NCI-H187 treated with DMSO at 0.1 percent for 48 hours (cell line): ENCODE measurements at places on chromosomes 11 and 22.

DNA sequence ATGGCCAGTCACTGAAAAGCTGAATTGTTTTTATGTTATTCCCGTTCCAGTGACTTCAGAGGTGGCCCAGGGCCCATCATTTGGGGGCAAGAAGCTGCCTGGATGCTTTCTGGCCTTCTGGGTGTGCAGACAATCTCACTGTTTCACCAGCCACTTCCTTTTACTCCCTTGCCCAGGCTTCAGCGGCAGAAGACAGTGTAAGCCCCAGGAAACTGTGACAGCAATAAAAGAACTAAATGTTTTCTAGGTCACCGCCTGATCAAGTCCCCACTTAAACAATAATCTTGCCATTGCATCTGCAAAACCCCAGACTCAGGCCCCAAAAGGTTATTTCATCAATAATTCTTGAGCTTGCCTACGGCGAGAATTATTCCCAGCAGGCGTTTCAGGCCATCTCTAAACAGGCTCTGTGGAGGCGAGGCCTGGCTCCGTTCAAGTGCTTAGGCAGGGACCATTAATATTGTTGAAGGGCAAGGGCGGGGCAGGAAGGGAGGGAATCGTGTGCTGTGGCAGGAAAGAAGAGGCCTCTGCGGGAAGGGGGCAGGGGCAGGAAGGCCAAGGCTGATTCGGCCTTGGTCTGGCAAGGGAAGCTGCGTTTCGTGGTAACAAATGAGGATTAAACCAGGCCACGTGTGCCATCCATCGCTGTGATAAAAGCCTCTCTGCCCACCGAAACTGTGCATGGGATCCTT is 252.3 kb downstream of the KIRREL3 start:
- peak; percentile 59 for DNase-seq

DNA sequence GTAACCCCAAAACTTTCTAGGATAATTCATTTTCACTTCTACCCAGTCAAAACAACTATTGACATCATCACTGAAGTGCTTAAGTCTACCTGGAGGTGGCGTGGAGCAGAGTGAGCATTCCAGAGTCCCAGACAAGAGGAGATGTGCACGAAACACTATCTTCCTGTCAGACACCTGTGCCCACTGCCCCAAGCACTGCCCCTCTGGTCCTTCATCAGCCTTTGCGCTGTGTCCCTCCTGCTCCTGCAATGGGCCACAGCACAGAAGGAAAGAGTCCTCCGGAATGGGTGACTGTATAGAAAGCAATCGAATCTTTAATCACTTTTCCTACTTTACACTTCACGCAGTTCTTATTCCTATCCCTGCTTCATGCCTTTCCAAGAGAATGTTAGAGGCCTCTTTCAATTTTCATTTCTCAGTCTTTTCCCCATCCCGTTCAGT is 512 bp upstream of the GRIA4 start:
- DNase-seq: no peak

DNA sequence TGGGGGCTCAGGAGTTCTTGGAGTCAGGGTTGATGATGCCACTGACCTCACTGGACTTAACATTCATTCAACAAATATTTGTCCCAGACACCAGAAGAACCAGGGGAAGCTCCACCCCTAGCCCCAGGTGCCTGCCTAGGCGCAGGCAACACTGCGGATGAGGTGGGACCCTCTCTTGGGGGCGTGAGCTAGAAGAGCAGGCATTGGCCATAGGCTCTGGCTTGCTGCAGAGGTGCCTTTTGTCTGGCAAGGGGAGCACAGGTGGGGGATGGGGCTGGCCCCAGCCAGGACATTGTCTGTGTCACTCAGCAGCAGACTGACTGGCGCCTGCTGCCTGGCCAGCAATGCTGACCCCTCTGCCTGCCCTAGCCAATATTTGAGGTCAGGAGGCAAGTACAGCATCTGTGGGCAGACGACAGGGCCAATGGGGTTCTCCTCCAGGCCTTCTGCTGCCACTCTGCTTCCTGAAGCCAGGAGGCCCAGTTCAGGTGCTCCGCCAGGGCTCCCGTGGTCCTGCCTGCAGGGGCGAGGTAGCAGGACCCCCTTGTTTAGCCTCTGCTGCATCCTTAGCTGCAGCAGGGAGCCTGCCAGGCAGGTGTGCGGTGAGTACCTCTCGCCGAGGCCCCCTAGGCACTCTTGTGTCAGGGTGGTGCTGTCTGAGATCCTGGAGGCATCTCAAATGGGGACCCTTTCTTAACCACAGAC is 4.0 kb downstream of the LINC01488 start:
- no peak for DNase-seq

GRCh38 chr11:133705873-133706272 is 139.4 kb downstream of the SPATA19 start:
- DNase-seq: no peak

- DNase-seq: no peak
Measured at GRCh38 chr22:38228873-38229740, 27.3 kb downstream of the MAFF start.
